ENCODE measurements at places on chromosomes 5 and 9. TPM values are rescaled to one million over a fixed set of nuclear protein-coding genes. Genes with fewer than 3 reads are reported as not detected.

STING1 gene
- 216 TPM for total RNA-seq

GCNT4 gene
- 0.39 TPM for total RNA-seq

NDST1 gene
- 0.41 TPM for total RNA-seq

COL23A1 gene
- total RNA-seq: 0.09 TPM

MSX2 gene
- not detected for total RNA-seq

EEIG1 gene
- 400 TPM for total RNA-seq

PNPLA7 gene
- total RNA-seq: 3.0 TPM

ANKRD31 gene
- total RNA-seq: 0.16 TPM

PCDHGA7 gene
- total RNA-seq: 0.30 TPM
